Stimulated activated CD8-positive, alpha-beta memory T cell treated with anti-CD3 and anti-CD28 coated beads, Interleukin-4, amount 100 ng/mL, for 1 hour (primary cell): ENCODE measurements at places on chromosomes 5 and 9.

- DNase-seq = no peak
These were observed 39.1 kb upstream of the FLT4 start for GRCh38 chr5:180688330-180689070.

DNA sequence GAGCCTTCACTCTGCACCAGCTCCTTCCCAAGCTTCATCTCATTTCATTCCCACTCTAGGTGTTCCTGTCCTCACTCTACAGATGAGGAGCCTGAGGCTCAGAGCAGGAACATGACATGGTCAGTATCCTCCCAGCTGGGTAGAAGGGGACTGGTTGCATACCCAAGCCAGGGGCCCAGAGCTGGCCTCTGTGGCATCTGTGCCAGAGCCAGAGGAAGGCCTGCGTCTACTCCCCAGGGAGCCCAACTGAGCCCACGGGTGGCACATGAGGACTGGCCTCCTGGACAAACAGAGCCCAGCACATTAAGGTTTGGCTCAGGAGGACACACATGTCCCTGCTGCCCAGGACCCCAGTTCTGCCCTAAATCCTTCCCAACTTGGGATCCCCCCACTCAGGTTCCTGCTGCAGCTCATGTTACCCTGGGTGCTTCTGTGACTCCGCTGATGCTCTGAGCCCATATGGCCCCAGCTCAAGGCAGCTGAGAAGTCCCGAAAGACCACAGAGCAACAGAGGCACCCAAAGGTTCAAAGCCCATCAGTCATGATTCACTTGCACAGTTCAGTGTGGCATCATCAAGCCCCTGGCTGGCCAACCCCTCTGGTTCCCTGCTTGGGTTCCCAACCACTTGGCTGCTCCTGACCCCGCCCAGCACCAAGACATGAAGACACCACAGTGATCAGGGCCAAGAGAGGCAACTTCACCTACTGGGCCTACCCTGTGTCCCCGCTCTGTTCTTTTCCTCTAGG lies 8.5 kb upstream of the NEURL1B start:
- DNase-seq = no peak

DNA sequence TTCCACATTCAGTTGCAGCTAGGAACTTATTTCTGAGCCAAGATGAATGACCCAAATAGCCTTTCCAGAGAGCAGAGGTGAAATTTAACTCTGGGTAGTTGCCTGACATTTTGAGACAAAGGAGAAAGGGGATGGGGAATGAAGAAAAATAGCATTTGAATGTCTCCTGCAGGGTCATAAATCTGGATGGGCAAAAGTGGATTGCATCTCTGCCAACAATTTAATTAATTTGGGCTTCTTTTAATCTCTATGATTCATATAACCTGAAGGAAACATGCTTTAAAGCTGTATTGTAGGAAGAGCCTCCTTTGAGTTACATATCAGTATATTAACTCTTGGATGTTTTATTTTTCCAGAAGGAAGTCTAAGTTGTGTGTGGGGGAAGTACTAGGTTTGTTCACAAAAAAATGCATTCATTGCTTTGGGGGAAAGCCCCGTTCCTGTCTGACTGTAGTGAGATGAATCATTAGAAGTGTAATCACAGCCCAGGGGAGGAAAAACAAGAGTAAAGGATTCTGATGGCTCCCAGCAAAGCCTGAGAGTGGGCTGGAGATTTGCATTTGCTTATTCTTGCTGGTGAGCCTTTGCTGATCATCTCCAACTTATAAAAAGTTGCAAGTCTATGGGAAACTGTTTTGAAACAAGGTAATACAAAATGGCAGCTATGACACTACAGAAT lies 133.0 kb upstream of the IQGAP2 start:
- no peak for DNase-seq

DNA sequence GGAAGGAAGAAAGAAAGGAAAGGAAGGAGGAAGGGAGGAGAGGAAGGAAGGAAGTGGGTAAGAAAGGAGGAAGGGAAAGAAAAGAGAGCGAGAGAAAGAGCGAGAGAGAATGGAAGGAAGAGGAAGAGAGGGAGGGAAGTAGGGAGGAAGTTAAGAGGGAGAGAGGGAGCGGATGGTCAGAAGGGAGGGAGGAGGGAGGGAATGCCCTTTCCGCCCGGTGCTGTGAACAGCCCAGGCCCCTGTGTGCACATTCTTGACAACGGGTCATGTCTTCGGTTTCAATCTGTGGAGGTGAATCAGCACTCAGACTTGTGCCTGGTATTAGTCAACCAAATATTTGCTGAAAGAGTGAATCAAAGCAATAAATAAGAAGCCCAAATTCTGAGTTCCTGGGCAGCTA lies 39.2 kb downstream of the PRUNE2 start:
- no peak for DNase-seq

- DNase-seq = no peak
These were observed 39.7 kb upstream of the ZNF622 start for GRCh38 chr5:16505140-16505891.

DNA sequence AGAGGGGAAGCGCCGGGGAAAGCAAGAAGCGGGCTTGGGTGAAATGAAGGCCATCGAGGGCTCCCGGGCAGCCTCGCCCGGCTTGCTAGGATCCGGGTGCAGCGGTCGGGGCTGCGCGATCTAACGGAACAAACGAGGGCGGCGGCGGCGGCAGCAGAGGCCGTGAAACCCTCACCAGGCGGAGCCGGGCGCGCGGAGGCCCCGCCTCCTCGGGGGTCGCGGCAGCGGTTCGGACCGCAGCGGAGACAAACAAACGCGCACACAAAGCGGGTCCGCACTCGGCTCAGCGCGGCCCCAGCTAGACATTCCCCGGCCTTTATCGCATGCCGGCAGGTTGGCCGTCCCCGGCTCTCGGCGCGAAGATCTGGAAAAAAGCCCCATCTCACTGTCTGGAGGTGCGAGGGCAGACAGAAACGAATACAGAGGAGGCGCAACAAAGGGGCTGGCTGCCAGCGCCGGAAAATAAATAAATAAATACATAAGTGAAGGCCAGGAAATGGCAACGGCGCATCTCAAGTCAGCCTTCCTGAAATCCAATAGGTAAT lies 10.5 kb upstream of the TRIM36 start:
- DNase-seq = no peak
